ENCODE measurements at places on chromosomes 5 and 9.

DNA sequence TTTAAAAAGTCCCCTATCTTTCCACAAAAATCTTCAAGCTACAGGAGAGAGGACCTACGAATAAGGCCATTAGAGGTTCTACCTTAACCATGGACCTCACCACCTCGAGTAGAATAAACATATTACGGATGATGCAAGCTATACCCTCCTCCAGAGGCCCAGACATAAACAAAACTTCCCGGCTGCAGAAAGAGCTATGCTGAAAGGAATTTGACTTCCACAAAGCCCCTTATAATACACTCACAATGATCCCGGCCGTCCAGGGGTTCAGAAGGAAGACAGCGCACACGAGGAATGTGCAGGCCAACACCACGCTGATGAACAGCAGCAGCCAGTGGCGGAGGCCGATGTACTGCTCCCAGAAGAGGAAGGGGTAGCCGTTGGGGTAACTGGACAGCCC, 59.0 kb downstream of the PTCH1 start:
- DNase-seq: no peak

DNA sequence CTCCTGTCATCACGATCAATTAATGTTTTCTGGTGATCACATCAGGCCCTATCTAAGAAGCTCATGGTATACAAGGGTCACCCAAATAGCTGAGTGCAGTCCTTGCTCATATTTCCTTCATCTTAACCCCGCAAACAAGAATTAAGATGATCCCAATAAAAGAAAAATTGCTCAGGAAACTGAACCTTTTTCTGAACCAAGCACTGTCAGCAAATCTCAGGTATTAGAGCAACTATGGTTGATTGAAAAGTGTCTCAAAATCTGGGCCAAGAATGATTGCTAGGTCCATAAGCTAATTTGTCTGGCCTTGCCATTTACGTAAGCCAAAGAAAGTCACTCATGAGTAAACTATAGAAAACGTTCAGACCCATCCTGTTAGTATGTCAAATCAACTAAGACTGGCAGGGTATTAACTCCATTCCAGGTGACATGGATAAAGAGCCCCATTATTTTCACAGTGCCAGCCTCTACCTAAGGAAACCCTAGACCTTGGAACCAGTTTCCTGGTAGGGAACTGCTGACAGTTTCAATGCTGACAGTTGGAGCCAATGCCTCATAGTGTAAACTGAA, 209.3 kb downstream of the DEPDC1B start:
- no peak for DNase-seq

DNA sequence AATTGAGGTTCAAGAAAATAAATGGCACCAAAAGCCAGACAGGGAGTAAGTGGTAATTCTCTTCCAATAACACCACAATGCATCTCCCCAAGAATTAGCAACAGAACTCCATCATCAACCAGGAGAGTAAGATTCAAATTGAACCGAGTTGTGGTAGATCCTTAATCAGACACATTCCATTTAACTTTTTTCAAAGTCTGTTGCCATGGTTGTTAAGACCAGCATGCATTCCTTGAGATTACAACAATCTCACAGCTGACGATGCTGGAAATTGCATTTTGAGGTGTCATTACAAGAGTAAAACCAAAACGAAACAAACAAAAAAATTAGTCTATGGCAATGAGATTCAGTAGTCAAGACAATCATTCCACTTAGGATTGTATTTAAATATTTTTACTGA, 78.9 kb upstream of the ZNF462 start:
- no peak for DNase-seq

DNA sequence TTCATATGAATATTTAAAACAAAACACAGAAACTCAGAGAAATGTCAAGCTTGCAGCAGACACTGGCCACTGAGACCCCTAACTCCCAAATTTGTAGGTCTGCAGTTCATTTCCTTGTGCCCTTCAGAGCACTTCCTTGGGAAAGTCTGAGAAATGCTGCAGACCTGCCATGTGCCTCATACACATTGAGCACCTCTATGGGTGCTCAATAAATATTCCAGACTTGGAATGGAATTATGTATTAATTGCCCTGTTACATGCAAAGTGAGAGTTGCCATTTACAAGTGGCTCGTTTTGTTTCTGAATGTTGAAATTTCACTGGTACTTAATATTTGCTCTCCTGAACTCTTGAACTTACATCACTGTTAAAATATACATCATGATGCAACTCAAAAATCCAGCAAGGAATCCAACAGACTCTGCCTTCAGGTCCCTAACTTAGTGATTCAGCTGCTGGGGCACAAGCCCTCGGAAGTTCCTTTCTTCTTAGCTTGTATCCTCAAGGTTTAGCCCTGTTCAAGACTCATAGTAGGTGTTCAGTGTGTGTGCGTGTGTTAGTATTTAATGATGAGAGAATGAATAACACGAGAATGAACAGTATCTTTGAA, 90.6 kb downstream of the PTCD2 start:
- no peak for DNase-seq

GRCh38 chr5:167271511-167271910, 1019.9 kb upstream of the WWC1 start:
- DNase-seq: no peak

DNA sequence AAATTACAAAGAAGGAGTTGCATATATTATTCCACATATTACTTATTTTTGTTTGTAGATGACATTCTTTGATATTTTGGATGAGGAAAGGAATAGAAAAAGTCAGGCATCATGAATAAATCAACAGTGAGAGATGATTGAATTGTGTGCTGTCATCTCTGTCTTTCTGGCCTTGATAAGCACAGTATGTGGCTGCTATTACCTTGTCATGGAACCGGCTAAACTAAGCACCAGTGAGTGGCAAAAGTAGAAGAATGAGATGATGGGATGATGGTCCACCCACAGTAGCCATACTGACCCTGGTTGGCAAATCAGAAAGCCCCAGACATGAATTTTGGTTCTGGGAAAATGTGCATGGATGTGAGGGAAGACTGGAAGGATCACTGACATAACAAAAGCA, 361.2 kb upstream of the DMAC1 start:
- DNase-seq: no peak

DNA sequence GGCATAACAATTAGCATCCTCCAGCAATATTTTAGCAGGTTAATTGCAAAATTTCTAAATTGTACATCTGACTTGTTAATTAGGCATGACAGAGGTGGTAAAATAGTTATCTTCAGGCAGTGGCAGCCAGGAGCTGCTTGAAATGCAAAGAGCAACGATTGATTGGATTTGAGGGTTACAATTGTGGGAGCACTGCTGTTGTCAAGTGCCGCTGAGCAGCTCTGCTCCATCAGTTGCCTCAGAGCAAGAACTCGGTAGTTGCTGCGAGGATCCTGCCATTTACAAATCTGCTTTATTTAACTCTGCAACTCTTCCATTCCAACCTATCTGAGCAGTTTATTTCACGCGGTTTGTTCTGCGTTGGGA, 12.6 kb downstream of the PBX3 start:
- DNase-seq: no peak

- no peak for DNase-seq
These were observed 26.7 kb upstream of the SUSD3 start for GRCh38 chr9:93031629-93032430.

DNA sequence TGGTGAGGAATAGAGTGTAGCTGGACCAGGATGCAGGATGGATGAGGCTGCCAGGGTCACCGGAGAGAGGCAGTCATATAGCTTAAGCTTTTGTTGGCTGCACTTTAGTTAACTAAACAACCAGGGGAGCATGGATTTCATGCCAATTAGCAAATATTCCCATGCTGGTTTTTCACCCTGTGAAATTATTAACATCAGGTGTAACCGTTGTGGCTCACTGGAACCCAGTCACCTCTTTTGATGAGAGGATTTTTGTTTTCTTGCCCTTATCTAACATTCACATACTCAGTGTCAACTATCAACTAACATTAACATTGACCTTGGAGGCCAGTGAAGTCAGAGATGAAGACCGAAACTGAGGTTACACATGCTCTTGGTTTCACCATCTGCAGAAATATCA, 97.2 kb upstream of the BASP1 start:
- no peak for DNase-seq

- peak; percentile 69 for DNase-seq
These were observed 36.7 kb upstream of the ARRDC3 start for GRCh38 chr5:91419571-91420537.

DNA sequence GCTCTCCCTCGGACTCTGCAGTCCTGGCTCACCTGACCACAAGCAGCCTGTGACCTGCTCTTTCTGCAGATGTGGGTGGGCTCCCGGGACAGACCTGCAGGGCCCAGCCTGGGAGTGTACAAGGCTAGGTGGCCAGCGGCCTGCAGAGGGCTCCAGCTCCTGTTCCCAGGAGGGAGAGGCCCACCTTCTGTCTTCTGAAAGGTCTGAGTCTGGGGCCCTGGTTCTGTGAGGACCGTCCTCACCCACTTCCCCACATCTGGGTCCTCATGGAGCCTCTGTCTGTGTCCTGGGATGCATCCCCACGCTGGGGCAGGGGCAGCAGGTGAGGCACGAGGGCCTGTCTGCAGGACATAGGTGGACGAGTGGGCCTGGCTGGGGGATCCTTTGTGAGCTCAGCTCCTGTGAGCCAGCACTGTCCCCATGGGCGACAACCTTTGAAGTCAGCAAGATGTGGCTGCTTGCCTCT, 43.7 kb downstream of the PHF2 start:
- no peak for DNase-seq

GRCh38 chr5:175288048-175288621, 155.8 kb downstream of the DRD1 start:
- no peak for DNase-seq

- peak; percentile 62 for DNase-seq
These were observed 24.6 kb downstream of the CDHR2 start for GRCh38 chr5:176573564-176574296.

GRCh38 chr5:104325356-104325755, 762.8 kb upstream of the NUDT12 start:
- no peak for DNase-seq

DNA sequence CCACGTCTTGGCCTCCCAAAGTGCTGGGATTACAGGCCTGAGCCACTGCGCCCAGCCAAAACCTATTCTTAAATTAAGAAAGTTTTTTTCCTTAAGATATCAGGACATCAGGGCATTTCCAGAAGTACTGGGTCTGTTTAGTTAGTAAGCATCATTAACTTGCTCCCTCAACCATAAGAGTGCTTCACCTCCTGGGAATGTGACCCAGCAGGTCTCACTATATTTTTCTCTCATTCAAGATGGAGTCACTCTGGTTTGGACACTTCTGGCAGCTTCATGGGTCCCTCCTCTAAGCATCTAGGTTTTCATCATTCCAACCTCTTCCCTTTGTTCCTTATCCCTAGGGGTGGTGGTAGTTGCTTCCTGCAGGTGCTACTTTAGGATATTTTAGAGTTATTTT, 10.3 kb upstream of the BRD3OS start:
- no peak for DNase-seq

- DNase-seq: no peak
These were observed 27.1 kb downstream of the HNRNPH1 start for GRCh38 chr5:179596421-179596820.

DNA sequence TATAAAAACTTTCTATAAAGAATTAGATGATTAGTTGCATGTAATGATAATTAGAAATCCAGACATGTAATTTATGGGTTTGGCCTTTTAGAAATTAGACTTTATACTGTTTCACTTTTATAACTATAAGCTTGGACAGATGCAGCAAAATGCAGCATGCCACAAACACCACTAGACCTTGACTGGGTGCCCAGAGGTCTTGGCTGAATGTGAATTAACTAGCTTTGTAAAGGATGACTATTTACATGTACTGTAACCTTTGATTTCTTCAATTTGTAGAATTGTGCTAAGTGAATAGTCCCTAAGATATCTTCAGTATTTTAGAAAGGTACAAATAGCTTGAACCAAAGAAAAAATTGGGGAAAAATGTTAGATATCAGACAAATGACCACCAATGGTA, 2168.1 kb downstream of the MAT2B start:
- DNase-seq: no peak
